ENCODE measurements at places on chromosomes 5 and 9.

- DNase-seq, result no peak
Observed at GRCh38 chr5:113043491-113043931, 66.9 kb downstream of the DCP2 start.

DNA sequence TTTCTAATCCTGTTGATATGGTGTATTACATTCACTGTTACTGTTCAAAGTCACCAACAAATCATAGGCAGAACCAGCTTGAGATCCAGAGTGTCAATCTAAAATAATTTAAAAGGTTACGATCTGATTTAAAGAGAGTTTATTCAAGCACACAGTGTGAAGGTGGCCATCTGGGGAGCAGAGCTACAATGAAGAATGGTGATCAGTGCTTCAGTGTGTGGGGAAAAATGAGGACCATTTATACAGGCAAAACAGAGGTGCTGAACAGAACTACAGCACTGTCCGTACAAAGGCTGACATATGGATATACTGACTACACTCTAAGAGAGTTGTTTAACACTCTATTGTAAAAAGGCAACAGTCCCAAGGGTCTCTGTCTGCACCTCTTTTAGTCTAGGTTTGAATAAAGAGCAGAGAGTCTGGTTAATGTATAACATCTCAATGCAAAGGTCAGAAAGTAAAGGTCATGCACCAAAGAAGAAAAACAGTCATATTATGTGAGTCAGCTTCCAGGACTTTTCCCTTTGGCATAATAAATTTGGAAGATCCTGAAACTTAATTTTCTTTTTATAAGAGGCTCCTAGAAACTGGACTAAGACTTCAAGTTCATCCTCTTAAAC is 29.7 kb upstream of the TDRD7 start:
- no peak for DNase-seq

- no peak for DNase-seq
Observed at GRCh38 chr9:18699764-18700163, 225.8 kb downstream of the ADAMTSL1 start.

GRCh38 chr5:87231037-87231808 is 36.5 kb upstream of the RASA1 start:
- DNase-seq, result no peak

GRCh38 chr5:168434746-168435321 is 51.4 kb upstream of the RARS1 start:
- DNase-seq, result no peak

DNA sequence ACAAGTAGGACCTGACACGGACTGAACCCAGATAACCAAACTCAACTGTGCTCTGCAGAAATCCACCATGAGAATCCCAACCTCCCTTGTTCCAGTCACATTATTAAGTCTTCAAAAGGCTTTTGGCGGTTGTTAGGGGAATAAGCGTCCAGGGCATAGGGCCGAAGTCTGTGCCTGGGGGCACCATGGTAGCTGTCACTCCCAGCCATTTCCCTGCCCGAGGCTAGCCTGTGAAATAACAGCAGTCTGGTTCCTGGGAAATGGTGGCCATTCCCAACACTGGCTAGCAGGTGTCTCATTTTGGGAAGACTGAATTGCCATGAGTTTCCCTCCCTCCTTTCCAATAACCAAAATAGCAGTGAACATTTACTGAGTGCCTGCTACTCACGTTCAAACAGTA is 122.2 kb downstream of the CRB2 start:
- DNase-seq, result no peak

DNA sequence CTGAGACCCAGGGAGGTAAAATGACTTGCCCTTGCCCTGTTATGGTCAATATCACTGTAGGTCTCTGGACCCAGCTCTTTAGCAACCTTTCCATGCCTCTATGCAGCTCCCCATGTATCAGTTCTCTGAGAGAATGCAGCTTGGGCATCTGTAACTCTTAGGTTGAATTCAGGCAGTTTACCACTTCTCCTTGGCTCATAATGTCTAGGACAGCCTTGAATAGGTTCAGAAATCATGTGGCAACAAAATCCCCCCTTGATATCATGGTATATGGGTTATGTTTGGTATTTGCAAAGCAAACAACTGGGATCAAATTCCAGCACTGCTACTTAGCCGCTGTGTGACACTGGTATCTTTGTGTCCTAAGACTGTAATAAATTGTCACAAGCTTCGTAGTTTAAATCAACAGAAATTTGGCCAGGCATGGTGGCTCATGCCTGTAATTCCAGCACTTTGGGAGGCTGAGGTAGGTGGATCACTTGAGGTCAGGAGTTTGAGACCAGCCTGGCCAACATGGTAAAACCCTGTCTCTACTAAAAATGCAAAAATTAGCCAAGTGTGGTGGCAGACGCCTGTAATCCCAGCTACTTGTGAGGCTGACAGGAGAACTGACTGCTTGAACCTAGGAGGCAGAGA is 10.7 kb upstream of the SUB1 start:
- no peak for DNase-seq

Measured in stimulated activated CD4-positive, alpha-beta T cell treated with anti-CD3 and anti-CD28 coated beads, Interleukin-12 subunit alpha, Interleukin-12 subunit beta, amount 100 ng/mL, for 48 hours (primary cell).